ENCODE measurements at places on chromosomes 2 and 18.

- no peak for DNase-seq
These were observed 8.1 kb downstream of the ECEL1 start for GRCh38 chr2:232479341-232480200.

- no peak for DNase-seq
These were observed 84.3 kb downstream of the NETO1 start for GRCh38 chr18:72783530-72783929.

GRCh38 chr2:55049043-55049820 lies 1.0 kb downstream of the RTN4 start:
- peak; percentile 81 for DNase-seq

DNA sequence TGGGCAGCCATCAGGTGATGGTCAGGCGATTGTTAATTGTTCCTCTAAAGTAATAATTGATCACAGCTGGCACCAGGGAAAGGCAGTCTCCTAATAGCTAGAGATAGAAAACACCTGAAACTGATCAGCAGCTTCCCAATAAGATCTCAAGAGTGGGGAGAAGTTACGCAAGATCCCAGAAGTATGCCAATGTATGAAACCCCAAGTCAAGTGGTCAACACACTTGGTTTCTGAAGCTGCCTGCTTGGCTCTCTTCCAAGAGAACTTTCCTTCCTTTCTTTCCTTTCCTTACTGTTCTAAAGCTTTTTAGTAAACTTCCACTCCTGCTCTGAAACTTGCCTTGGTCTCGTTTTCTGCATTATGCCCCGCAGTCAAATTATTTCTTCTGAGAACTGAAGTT lies 201.6 kb upstream of the SKOR2 start:
- no peak for DNase-seq

- DNase-seq: no peak
These were observed 242.0 kb downstream of the TWIST2 start for GRCh38 chr2:239089884-239090283.

DNA sequence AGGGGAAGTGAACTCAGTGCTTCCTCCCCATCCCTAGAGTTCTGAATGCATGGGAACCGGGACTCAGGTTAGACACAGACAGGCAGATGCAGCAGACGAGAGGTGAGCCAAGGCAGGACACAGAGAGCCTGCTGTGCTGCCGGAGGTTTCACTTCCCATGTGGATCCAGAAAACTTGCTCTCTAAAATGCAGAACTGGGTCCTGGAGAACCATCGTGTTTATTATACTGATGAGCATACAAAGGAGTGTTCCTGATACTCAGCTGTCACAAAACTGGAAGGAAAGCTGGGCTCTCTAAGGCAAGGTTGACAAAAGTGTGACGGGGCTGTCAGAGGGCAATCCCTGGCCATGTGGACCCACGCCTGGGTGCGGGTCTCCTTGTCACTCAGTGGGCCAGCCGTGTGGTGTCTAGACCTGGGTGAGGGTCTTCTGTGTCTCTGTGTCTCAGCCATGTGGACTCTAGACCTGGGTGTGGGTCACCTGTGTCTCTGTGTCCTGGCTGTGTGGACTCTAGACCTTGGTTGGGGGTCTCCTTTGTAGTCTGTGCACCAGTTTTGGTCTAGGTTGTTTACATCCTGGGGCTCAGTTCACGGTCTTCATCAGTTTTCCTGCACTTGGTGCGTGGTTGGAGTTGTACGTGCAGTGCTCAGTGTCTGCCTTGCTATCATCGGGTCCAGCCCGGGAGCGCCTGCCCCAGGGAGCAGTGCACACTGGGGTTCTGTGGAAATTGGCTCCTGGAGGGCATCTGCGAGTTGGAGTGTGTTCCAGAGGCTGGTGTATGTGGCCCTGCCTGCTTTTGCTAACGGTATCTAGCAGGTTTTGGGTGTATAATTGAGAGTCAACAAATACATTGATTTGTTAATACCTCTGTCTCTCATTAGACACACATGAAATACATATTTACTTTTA lies 141.1 kb downstream of the ATP9B start:
- no peak for DNase-seq
